8988T (cell line): ENCODE measurements at places on chromosomes 7 and 10.

- DNase-seq: no peak
These were observed 40.4 kb downstream of the HACD1 start for GRCh38 chr10:17576768-17577167.

GRCh38 chr10:89382757-89383156, 4.9 kb downstream of the IFIT1B start:
- no peak for DNase-seq

GRCh38 chr7:126210707-126211106, 1042.0 kb downstream of the GRM8 start:
- no peak for DNase-seq

GRCh38 chr7:28151965-28152364, 28.6 kb downstream of the JAZF1 start:
- no peak for DNase-seq

DNA sequence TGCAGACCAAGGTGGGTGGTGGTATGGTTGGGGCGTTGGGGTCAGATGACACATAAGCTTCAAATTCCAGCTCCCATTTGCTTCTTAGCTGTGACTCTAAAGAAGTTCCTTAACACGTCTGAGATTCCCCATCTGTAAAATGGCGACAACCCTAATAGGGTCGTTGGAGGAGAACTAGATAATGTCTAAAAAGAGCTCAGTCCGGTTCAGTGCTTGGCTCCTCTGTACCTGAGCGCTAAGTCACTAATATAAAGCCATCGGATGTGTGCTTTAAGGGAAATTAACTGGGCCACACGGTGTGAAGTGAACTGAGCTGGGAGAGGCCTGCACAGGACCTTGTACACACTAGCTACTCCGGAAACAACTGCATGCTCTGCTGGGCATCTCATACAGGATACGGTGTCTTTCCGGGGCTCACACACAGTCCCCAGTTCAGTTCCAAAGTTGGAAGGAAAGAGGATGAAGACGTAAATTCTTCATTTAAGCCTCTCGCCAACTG, 476 bp upstream of the ZFYVE27 start:
- DNase-seq: no peak

DNA sequence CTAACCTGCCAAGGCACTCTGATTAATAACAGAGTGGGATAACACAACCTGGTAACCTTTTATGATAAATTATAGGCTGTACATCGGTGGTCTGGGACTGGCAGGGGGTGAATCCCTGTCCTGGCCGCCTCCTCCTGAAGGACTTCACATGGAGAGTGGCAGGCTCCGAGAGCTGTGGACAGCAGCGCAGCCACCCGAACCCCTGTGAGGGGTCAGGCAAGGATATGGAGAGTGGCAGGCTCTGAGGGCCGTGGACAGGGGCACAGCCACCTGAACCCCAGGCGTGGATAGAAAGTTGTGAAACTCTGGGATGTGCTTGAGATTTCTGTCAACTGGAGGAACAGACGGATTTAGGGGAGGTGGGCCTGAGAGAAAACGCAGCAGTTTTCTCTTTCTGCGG, 107.0 kb upstream of the MGMT start:
- no peak for DNase-seq

DNA sequence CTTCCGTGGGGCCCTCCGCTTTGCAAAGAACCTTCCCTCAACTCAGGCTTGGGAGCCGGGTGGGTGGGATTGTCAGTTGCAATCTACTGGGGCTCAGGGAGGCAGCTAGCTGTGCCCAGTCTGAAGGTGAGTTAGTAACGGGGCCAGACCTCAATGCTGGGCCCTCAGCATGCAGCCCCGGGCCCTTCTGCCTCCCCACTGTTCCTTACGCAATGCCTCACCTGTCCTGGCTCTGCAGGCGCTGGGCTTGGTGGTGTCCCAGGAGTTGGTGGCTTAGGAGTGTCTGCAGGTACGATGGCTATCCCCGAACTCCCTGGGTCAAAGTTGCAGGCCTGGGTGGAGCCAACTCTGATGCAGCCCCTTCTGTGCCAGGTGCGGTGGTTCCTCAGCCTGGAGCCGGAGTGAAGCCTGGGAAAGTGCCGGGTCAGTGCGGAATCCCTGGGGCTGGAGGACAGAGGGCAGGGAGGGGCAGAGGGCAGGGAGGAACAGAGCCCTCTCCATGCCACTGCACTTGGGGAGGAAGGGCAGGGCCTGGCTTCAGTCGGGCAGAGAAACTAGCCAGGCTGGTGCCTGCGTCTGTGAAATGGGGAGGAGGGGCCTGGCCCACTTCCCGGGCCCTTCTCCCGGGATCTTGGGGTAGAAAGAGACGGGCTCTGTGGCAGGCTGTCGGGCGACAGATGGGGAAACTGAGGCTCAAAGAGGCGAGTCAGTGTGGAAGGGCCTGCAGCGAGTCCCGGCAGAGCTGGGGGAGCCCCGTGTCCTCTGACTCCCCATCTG, 15.0 kb downstream of the ELN start:
- no peak for DNase-seq

DNA sequence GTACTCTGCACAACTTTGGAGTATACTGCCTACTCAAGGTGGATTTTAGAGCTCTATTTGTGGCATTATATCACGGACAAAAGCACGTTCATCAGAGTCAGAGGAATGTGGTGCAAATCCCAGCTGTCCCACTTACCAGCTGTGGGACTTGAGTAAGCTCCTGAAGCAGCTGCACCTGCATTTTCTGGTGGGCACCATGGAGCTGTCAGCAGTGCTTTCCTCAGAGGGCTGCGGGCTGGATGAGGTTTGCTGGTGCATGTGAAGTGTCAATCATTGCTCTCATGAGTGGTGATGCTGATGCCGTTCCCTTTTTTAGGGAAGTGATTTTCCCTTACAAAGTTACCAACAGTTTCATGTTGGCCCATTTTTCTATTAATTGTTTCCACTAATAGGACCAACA, 53.4 kb downstream of the EGFR start:
- DNase-seq: no peak

DNA sequence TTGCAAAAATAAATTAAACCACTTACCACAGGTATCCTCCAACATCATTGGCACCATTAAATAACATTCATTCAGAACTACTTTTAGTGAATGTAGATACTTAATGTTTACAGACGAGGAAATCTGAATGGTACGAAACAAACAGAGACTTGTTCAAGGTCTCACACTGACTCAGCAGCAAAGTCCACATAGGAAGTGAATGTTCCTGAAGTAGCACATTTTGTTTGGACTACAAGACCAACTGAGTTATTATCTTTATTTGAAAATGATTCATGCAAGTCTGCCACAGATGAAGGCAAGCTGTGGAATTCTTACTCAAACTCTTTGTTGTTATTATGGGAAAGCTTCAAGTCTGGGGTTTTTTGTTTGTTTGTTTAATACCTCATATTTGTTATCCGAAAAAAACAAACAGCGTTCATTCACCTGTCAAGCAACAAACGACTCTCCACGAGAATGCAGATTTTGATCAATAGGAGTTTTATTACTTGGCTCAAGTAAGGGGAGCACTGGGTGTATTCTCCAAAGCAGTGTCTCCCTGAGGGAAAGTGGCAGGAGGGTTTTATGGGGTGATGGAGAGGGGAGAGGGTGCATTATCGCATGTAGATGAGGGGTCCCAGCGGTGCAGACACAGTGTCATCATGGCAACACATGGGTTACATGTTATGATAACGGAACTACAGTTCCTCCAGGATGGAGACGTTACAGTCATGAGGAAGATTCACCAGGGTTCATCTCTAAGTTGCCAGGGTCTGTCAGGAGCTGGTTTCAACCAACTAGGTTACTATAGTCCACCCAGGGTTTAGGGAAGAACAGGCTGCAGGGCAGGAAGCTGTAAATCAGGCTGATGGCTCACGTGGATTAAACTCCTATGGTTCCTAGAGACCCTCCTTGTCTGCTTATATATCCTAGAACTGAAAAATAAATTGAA, 147.7 kb upstream of the AKR1E2 start:
- no peak for DNase-seq
